Germinal center (tissue), 1 donor: ENCODE measurements at places on chromosomes 1 and 21.

- no peak for DNase-seq
These were observed 3.4 kb downstream of the PTTG1IP start for GRCh38 chr21:44869781-44870747.

DNA sequence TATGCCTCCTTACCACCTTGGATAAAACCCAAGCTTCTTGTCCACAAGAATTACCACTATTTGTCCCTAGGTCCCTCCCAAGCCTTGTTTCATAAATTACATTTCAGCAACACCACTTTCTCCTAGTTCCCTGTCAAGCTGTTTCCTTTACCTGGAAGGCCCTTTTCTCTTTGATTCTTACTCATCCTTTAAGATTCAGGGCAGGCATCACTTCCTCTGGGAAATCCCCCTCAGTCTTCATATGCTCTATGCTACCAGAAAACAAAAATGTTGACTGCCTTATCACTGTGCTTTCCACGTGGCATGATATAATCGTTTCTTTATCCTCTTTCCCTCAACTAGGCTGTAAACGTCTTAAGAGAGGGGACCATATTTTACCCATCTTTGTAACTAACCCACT is 102.7 kb downstream of the LYST start:
- no peak for DNase-seq

DNA sequence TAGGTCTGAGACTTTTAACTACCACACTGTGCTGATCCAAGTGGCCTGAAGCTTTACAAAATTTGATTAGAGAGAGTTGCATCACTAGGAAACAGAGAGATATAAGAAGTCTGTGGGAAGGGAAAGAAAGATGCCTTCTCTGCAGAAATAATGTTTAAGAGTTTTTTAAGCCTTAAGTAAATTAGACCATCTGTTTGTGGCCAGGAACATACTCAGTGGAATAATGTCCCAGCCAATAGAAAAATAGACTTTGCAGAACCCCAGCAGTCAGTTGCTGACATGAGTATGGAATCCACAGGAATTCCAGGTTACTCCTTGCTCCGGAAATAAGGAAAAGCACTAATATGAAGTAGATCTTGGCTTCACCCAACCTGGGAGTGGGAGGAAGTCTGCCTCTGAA is 144.8 kb downstream of the ST6GALNAC5 start:
- DNase-seq: no peak

- no peak for DNase-seq
These were observed 28.5 kb upstream of the SPSB1 start for GRCh38 chr1:9263984-9264872.

DNA sequence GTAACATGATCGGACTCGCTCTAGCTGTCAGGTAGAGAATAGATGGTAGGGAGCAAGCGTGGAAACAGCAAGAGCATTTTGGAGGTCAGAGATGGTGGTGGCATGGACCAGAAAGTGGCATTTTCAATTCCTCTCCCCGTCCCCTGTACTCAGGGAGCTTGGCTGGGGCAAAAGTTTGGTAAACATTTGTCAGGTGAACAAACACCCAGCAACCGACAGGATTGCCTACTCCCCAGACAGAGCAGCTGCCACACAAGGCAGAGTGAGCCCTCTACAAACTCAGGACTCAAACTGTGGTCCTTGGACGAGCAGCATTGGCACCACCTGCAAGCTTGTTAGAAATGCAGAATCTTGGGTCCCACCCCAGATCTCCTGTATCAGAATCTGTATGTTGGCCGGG is 14.3 kb downstream of the PTAFR start:
- no peak for DNase-seq
